T1000 (cell line): ENCODE measurements at places on chromosomes 7 and 10.
A peak's percentile ranks its signal among the peaks of the same experiment; 100 is the strongest.

- peak; percentile 32 for DNase-seq
These were observed 45.4 kb downstream of the SLC13A1 start for GRCh38 chr7:123154231-123154860.

DNA sequence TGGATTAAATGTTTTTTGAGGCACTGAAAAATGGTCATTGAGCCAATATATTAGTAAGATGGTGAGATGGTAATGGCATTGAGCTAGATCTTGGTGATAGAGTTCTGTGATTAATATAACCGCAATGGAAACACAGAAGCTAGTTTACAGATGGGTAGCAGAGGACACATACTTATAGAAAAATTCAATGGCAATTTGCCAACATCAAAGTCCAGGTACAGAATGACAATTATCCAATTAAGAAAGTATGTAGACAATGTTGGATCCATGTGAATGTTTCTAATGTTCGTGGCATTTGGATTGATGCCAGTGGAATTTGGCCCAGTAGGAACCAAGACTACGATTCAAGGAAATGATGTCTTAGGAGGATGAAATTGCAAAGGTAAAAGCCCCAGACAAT is 187.8 kb downstream of the GNAT3 start:
- peak; percentile 50 for DNase-seq

- DNase-seq: no peak
These were observed 55.9 kb downstream of the SVOPL start for GRCh38 chr7:138645284-138645683.

DNA sequence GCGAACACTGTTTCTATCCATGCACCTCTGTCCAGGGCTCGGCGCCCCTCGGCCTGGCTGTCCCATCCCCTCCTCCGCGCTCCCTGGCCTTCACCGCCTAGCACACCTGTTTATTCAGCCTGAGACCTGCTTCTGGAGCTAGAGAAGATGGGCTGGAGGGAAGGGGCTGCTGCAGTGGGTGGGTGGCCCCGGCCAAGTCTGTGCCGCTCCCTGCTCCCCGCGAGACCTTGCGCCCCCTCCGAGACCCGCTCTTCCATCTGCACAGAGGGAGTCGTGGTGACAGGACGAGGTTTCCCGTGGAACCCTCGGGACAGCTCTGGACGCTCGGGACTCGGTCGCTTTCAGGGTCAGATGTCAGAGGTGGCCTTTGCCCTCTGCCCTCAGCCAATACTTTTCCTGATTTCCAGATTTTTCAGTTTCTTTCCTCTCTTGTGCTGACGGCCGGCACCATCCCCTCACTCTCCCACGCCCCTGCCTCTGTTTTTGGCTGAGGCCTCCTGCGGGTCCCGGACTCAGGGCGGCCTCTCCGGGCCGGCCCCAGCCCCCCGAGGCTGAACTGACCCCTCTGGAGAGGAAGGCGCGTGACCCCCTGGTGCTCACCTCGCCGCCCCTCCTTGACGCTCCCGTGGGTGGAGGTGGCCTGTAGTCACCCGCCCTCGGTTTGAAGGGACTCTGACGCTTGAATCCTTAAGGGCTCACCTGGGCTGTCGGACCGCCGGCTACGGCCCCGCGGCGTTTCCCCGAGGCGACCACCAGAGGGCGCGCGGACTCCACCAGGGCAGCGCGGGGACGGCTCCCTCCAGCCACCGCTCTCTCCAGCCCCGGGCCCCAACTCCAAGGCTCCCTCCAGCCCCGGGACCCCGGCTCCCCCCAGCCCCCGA is 15.6 kb downstream of the SHH start:
- peak; percentile 41 for DNase-seq

DNA sequence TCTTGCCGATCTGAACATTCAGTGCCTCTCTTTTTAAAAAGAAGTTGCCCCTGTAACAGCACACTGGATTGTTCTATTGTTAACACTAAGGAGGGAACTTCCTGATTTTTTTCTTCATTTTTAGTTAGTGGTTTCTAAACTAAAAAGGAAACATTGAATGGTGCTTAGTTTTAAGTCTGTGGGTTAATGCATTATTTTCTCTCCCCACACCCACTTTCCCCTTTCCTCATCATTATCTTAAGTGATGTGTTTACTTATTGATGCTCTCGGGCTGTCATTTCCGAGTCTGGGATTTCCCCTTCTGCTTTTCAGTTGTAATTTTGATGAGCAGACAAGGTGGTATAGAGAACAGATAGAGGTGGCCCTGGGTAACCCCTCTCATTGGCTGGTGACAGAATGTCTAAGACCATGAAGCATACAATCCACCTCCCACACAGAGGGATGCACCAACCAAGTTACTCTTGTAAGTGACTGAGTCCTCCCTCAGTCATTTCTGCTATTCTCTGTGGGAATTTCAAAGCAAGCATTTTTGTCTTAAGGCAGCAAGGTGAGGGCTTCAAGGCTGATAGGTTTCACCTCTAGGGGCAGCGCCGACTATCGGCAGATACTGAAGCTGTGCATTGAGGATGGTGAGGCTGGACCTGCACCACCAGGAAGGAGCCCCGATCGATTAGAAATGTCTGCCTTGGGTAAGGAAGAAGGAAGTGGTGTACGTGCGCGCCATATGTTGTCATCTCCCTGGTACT is 49.5 kb downstream of the CHN2 start:
- DNase-seq: no peak

GRCh38 chr7:106768324-106768751 is 96.7 kb upstream of the PIK3CG start:
- no peak for DNase-seq

DNA sequence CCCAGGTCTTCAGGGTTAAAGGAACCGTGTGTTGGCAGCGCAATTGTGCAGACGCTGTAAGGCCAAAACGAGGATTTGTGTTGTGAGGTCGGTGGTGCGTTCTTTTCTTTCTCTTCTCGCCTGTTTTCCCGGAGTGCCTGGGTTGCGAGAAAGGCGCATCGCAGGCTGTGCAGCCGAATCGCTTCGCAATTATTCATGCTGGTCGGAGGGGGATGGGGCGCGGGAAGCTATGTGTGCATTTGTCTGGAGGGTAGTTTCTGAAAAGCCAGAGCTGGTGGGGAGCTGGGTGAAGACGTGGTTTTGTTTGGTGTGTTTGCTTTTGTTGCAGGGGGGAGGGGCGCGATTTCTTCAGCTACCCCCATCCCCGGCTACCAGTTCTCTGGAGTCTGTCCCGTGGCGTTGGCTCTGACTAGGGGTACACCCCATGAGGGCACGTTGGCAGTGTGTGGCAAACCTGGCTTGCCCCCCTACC is 2.1 kb downstream of the MXI1 start:
- no peak for DNase-seq

- no peak for DNase-seq
These were observed 57.1 kb upstream of the TM9SF3 start for GRCh38 chr10:96643920-96644319.

DNA sequence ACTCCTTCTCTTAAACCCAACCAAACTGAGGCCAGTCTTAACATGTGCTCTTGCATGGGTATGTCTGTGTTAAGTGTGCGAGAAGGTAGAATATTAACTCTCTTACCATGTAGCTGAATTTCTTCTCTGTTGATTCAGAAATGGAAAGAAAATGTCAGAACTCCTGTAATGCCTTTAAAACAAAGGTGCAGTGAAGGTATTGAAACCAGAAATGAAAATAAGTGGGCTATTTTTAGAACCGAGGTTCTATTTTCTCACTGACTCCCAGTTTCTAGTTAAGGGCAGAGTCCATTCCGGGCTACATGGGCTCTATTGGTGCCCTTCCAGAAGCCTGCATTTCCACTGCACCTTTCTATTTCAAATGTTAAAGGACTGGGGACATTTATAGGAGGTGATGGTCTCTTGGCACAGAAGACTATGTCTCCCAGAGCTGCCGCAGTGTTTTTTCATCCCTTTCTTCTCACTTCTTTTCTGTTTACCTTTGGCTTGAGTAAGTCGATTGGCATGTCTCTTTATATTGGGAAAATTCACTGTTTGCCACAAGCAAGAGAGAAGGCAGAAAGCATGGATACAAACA is 174.9 kb downstream of the LRMDA start:
- no peak for DNase-seq

DNA sequence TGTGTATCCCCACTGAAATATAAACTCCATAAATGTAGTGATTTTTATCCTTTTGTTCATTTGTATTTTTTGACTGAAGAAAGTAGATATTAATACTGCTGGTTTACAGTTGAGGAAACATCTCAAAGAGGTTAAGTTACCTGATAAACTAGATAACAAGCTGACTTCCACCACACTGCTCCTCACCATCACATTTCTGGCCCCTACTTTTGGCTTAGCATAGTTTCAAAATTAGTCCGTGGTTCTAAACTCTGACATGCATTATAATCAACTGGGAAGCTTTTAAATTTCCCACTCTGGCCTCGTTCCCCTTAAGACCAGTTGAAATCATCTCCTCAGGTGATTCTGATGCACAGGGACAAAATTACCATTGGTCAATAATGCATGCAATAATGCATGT is 43.5 kb downstream of the ANKIB1 start:
- DNase-seq: no peak

DNA sequence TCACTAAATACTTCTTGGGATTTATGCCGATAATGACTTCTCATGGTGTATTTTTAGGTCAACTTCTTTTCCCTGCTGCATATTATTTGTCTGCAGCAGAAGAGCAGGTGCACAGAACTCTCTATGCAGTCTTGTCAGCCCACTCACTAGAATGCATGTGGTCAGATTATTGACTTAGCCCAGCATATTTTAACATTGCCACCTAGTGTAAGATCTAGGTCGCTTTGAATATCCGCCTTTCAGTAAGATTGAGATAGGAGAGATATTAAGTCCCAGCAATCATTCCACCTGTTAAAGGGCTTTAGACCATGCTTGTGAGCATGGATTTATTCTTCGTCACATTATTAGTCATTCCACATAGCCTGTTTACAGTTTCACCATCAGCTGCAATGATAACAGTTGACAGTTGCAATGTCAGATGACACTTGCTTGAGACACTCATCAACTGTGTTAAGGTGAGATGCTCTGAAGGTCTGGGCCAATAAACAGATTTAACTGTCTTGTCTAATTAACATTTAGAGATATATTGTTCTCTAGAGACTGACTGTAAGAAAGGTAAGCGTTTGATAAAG is 491.7 kb downstream of the ARL4A start:
- no peak for DNase-seq

DNA sequence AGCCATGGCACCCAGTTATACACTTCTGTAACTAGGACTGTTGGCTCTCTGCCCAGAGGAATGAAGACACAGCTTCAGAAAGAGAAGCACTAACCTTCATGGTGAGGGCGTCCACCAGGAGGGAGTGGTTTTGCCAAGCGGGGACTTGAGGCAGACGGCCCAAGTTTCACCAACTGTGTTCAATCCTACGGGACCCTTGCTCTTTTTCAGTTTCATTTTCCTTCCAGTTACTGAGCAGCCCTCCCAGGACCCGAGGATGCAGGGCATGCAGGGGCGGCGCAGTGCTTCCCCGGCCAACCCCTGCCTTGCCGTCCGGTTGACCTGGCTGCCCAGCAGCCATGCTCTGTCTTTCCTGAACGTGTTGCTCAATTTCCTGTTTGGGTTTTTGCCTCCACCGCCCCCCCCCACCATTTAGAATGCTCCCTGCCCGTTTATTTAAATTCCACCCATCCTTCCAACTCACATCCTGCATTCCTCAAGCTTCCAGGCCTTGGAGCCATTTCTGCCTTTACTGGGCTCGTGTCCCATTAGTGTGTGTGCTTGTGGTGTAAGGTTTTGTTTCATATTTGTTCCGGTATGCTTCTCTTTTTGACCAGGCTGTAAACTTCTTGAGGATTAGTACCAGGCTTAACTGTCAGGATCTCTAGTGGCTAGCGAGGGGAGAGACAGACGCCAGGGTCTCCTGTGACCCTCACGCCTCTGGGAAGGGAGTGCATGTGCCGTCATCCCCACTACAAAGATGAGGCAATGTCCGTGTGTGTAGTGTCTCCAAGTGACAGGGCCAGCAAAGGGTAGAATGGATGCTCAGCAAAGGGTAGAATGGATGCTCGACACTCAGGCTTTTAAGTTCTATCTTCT is 31.6 kb downstream of the IL15RA start:
- no peak for DNase-seq

GRCh38 chr7:97772045-97772901 is 40.4 kb downstream of the TAC1 start:
- DNase-seq: no peak

DNA sequence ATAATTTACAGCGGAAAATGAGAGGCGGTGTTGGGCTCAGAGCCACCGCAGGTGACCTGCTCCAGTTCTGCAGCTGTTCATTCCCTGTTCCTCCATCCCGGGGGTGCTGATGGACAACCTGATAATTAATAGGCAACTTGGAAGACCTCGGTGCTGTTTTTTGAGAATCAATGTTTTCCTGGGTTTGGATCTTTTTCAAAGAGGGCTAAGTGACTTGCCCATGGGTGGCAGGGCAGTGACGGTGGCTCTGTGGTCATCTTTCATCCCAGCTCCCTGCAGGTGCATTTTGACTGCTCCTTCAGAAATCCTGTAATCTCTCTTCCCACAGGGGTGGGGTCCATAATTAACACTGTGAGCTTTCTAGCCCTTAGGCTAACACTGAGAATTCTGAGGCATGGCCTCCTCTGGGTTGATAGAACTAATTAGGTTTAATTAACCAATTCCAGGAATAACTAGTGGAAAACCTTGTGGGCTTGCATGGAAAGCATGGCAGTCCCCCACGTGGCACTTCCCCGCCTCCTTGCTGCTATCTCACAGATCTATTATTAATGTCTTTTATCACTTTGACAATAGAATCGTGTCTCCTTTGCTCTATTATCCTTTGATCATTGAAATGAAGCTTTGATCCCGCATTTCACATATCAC is 217.9 kb downstream of the GLRX3 start:
- no peak for DNase-seq

DNA sequence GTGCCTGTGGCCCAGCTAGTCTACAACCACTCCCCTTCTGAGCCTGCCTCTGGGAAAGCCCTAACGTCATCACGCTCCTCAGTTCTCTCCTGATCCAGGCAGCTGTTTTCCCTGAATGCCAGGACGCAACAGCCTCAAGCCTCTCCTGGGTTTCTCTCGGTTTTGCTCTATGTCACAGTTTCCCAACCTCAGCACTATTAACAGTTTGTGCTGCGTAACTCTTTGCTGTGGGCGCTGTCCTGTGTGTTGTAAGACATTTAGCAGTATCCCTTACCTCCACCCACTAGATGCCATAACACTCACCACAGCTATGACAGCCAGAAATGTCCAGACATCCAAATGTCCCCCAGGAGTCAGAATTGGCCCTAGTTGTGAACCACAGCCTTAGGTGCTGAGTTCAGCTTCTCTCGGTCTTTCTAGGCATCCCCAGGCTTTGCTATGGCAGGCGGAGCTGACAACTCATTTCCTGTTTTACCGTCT is 226.3 kb upstream of the NPVF start:
- no peak for DNase-seq

- no peak for DNase-seq
These were observed 17.9 kb downstream of the PDK4 start for GRCh38 chr7:95578299-95578855.

DNA sequence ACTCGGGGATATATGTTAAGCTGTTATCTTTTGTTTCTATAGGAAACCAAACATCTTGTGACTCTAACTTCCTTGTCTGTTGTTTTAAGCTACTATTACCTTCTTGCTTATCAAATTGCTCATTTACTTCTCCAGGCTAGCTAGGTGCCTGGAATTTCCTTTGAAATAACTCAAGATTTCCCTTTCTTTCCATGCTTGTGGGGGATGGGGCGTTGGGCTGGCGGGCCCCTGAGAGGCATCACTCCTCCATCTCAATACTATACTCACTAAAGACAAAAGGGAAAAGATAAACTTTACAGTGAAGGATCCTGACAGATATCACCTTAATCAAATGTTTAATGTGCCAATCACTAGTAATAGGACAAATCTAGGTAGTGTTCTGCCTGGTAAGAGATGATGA is 34.7 kb upstream of the MYO3A start:
- no peak for DNase-seq
